A673 (cell line): ENCODE measurements at places on chromosomes 16 and 17. TPM values are rescaled to one million over a fixed set of nuclear protein-coding genes. Genes with fewer than 3 reads are reported as not detected.

The KPNA2 gene
- 481 and 486 TPM in 2 replicates for total RNA-seq

The ABI3 gene
- total RNA-seq = 9.7 and 13.0 TPM in 2 replicates

- peak; percentile 31 for DNase-seq
Observed at GRCh38 chr17:33142705-33143299, 150.3 kb downstream of the ASIC2 start.

- DNase-seq = no peak
Observed at GRCh38 chr17:57432507-57433277, 176.4 kb downstream of the MSI2 start.

GRCh38 chr16:73473713-73474112 lies 425.8 kb upstream of the ZFHX3 start:
- DNase-seq = no peak

- no peak for DNase-seq
Observed at GRCh38 chr17:58326609-58327362, 1.8 kb downstream of the TSPOAP1 start.

DNA sequence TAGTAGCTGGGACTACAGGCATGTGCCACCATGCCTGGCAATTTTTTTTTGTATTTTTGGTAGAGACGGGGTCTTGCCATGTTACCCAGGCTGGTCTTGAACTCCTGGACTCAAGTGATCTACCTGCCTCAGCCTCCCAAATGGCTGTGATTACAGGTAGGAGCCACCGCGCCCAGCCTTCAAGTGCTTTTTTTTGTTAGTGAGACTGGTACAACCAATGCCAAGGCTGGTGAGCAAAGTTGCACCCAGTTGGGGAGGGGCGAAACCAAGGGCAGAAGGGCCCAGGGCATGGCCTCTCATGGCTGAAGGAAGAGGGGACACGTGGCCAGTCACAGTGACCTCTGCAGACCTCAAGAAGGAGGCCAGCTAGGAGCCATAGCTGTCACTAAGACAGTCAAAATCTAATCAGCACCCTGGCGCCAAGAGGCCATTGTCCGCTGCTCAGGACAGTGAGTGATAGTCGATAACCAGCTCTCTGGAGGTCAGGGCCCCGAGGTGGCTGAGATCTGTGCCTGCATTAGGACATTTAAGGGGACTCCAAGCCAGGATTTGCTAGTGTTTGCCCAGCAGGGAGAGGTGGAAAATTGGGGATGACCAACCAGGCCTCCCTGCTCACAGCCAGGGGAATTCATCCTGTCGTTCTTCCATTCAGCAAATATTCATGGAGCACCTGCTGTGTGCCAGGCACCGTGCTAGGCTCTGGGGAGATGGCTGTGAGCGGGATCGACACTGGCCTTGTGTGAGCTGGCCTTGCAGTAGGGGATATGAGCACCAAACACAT lies 10.2 kb downstream of the IL4R start:
- DNase-seq = no peak

DNA sequence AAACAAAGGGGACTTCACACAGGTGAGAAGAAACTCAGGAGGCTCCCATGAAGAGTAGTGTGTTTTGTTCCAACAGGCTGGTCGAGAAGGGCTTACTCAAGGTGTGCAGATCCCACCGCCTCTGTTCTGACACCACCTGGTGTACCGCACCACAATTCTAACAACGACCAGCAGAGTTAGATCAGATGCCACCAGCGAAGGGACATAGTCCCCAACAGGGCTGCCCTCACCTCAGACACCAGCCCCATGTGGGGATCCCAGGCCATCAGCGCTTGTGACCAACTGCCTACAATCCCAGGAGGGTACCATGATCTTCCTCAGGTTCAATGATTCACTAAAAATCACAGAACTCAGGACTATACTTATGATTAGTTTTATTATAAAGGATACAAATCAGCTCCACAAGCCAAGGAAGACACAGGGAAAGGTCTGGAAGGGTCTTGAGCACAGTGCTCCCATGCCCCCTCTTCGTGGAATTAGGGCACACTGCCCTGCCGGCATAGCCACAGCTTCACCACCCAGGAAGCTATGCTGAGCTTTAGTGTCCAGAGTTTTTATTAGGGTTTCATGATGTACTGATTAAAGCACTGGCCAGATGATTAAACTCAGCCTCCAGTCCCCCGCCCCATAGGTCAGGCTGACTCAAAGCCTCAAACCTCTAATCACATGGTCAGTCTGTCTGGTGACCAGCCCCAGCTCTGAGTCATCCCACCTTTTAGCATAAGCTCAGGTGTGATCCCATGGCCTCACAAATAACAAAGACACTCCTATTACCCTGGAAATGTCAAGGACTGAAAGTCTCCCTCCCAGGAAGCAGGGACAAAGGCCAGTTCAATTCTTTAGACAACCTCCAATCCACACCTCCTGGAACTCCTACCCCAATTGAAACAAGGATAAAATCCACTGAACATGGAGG lies 26.0 kb downstream of the TRIM25 start:
- DNase-seq = no peak

GRCh38 chr17:19405114-19405513 lies 5.9 kb upstream of the RNF112 start:
- DNase-seq = no peak

DNA sequence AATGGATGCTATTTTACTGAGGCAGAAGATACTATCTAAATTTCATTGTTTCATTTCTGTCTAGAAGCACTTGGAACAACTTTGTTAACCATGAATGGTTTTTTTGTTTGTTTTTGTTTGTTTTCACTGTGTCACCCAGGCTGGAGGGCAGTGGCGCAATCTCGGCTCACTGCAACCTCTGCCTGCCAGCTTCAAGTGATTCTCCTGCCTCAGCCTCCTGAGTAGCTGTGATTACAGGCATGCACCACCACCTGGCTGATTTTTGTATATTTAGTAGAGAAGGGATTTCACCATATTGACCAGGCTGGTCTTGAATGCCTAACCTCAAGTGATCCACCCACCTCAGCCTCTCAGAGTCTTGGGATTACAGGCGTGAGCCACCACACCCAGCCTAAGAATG lies 40.5 kb downstream of the ABHD15 start:
- DNase-seq = no peak

The LIMD2 gene
- 119 and 127 TPM in 2 replicates for total RNA-seq

- no peak for DNase-seq
Observed at GRCh38 chr17:70610161-70610560, 440.8 kb downstream of the KCNJ2 start.

DNA sequence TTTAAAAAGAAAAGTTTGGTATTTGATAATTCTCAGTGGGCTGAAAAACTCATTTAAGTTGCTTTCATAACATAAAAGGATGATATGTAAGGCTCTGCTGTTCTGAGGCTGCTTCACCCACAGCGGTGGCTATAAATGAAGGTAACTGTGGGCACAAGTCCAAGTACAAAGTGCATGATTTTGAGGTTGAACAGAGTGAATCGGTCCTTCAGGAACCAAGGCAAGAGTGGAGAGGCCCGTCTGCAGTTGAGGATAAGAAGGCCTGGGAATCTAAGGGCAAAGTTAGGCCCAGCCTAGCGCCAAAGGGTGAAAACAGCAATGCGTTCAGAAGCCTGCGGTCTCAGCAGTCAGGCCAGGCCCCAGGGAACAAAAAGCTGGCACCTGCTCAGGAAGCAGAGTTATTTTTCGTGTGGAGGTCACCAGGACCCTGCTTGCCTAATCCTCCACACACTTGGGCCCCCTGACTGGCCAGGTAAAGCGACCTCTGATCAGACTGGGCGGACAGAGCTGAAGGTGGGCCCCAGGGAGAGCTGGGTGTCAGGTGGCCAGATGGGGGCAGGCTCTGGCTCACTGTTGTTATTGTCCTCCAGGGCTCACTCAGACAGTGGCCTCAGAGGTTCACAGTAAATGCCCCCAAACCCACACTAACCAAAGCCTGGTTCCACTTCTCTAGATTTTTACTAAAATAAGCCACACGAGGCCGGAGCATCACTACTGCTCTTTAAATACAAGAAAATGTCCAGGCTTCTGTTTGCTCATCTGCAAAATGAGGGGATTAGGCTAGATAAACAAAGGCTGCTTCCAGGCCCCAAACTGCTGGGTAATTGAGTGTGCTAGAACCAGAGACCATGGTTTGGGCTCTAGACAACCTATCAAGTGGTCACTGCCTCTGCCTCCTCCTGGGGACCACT lies 46.5 kb downstream of the TEX2 start:
- no peak for DNase-seq

- no peak for DNase-seq
Observed at GRCh38 chr16:84577034-84577803, 40.7 kb downstream of the COTL1 start.

- no peak for DNase-seq
Observed at GRCh38 chr17:82365606-82366295, 5.8 kb upstream of the UTS2R start.

The BEAN1 gene
- not detected in 2 replicates for total RNA-seq

DNA sequence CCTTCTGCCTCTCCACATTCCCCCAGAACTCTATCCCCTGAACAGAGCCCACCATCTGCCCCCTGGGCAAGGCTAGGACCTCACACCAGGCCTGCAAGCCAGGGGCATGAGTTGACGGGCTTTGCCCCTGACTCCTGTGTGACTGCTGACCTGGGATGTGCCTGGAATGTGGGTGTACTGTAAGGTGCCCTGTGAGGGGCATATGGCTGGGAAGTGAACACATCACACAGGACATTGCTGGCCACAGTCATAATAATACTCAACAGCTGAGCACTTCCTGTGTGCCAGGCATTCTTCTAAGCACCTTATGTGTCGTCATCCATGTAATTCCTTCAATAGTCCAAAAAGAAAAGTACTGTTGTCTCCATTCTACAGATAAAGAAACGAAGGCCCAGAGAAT lies 13.3 kb downstream of the CES4A start:
- DNase-seq = no peak

DNA sequence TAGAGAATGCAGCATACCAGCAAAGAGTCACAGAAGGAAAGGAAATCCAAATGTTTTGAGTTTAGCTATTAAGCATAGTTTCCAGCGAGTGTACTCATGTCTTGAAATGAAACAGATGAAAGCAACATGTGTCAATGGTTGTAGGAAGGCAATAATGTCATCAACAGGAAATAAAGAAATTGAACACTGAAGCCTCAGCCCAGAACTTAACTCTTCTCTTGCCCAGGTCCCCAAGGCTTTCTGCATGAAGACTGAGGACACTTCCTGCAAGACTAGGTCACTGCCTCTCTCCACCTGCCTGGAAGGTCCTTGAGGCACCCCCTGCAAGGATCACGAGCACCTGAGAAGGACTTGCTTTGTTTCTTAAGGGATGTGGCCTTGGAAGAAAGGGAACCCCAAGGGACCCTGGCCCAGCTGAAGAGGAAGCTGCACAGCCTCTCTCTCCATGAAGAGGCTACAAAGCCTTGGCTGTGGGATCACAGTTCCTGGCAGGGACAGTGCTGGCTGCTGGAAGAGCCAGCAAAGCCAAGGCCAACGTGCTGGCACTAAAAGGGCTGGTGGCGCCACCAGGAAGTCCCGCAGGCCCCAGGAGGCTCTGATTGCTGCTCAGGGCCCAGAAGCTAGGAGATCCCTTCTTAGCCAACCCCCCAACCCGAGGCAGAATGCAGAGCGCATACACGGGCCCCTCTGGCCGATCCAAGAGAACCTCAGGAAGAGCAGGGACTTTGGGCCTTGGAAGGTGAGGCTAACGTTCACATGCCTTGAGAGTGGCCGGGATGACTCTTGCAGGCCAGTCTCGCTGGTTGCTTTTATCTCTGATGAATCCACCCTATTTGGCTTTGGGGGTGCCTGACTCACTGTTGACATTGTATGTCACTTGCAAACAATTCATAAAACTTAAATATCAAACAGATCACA lies 23.4 kb upstream of the AXIN2 start:
- DNase-seq = no peak

DNA sequence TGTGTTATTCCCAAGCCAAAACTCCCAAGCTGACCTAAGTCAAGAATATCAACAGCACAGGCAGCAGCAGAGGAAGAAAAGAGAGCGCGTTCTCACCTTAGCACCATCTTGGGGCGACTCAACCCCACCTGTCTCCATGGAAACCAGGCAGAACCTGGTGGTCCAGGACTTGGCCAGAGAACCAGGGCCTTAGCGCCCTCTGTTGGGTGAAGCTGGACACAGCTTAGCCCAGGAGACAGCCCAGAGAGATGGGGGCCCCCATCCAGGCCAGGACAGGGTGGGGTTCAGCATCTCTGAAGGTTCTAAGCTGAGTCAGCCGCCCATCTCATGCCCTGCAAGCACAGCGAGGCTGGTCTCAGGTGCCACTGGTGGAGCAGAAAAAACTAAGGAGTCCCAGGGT lies 60.1 kb upstream of the TMEM132E start:
- peak; percentile 1 for DNase-seq

DNA sequence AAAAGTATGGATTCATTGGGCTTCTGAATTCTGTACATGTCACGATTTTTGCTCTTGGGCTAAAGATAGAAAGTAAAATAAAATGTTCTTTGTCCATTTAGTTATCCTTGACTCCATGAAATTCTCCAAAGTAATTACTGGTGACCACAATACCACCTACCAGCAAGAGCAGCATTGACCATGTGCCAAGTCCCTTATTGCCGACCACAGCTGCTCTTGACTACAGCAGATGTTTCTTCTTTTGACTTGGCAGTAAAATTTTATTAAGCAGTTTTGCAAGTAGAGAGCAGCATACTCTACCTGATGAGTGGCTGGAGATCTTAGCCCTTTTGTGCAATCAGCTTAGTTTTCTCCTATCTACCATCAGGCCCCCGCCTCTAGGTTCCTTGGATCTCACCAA lies 152.2 kb upstream of the TBX2 start:
- no peak for DNase-seq
